ENCODE measurements at places on chromosomes 13 and 19.

DNA sequence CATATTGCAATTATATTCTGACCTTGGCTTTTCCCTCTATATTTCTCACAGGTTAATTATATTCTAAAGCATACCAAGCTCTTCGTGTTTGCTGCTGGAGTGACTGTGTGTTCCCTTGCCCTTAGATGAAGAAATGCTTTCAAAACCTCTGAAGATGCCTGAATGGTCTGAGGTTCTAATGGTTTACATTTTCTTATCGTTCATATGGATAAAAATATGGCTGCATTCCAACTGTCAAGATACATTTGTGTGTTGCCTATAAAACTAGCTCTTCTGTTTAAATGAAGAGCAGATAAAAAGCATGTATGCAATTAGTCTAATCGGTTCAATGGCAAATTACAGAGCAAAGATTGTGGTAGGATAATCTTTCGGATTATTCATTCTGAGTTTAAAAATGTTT lies 68.4 kb upstream of the ANKRD10 start:
- no peak for DNase-seq

- DNase-seq: peak; percentile 96
These were observed 15.4 kb upstream of the NOP53 start for GRCh38 chr19:47729799-47730520.

- DNase-seq: no peak
These were observed 42.8 kb downstream of the GAS6 start for GRCh38 chr13:113820813-113821651.

DNA sequence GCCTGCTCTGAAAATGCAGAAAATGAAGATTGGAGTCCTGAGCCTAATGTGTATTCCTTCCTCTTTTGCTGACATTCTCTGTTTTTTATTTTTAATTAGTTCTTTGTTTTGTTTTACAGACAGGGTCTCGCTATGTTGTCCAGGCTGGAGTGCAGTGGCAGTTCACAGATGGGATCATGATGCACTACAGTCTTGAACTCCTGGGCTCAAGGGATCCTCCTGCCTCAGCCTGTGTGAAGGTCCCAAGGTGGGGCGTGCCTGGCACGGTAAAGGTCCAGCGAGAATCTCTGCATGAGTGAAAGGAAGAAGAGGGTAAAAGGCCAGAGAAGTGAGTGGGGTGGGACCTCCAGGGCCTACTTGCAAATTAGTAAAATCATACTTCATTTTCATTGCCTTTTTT lies 34.3 kb upstream of the DGKH start:
- DNase-seq: no peak

GRCh38 chr19:6862673-6863078 lies 24.7 kb upstream of the ADGRE1 start:
- DNase-seq: peak; percentile 93

DNA sequence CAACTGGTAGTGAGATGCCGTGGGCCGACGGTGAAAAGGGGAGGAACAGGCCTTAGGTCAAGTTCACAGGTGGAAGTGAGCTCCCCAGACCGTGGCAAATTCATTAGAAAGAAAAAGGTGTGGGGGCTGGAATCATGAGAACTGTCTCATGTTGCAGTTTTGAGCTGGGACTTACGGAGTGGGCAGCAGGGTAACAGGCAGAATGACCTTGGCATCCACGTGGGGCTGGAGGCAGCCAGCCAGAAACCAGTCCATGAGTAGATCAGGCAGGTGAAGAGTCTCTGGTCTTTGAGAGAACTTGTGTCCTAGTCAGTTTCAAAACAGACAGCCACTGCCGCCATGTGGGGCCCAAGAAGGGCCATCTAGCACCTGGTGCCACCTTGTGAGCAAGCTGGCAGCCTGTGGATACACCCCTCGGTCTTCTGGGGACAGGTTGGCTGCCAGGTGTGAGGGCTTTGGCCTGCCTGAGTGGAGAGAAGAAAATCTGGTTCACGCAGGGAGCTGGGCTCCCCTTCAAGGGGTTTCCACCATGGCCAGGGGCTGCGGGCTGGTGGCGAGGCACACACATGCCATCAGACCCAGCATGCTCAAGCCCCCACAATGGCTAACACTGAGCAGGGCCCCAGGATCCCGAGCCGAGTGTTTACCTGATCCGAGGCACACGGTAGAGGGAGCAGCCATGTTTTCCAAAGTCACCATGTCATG lies 23.9 kb downstream of the TSSK6 start:
- DNase-seq: no peak

- DNase-seq: no peak
These were observed 19.9 kb upstream of the SHISA2 start for GRCh38 chr13:26071691-26072090.

DNA sequence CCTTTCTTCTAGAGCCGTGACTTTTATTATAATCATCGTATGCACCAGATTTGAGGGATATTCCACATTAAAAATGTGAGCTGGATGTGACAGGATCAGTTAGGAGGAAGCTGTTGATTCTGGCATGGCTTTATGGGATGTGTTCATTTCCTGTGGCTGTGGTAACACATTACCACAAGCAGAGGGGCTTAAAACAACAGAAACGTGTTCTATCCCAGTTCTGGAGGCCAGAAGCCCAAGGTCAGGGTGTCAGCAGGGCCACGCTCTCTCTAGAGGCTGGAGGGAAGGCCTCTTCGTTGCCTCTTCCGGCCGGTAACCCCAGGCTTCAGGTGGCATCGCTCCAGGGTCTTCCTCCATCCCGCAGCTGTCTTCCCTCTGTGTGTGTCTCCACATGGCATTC lies 14.5 kb downstream of the MED25 start:
- DNase-seq: no peak

DNA sequence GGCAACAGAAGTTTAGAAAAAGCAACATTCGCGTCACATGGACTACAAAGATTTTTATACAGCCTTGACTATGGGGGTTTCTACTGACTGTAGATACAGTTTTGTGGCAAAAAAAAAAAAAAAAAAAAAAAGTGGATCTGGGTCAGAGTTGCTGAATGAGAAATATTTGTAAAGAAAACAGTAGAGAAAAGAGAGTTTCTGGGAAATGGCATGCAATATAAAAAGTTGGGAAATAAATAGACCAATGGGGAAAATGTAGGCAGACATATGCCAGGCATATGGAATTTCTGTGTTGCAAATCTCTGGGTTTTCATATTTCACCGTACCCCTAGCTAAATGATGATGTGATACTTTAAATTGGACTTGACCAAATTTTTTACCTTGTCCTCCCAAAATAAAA lies 315.3 kb downstream of the EFNB2 start:
- DNase-seq: no peak

DNA sequence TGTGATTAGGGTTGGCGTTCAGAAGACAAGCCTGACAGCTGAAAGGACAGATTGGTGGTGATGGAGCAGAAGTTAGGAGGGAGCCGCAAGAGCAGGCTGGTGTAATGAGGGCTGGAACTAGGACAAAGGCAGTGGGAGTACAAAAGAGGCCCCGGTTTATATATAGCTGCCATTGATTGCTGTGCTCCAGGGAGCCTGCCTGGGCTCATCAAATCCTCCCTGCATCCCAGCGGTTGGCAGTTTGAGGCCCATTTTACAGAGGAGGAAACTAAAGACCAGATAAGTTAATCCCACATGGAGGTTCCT lies 123.7 kb downstream of the CACNA1A start:
- no peak for DNase-seq

DNA sequence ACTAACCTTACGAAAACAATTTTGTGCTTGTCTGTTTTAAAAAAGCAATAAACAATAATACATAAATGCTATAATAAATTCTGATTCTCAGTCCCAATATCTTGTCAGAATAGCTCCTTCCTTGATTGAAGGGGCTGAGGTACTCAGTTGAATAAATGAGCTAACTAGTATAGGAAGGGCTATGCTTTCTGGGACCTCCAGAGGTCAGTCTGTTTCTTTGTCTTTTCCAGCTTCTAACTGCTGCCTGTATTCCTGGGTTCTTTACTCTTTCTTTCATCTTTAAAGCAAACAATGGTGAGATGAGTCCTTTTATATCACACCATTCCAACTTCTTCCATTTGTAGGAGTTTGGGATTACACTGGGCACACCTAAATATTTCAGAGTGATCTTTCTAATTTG lies 1297.0 kb upstream of the ATXN8OS start:
- no peak for DNase-seq

GRCh38 chr19:5911366-5911765 lies 2.7 kb upstream of the CAPS start:
- no peak for DNase-seq

DNA sequence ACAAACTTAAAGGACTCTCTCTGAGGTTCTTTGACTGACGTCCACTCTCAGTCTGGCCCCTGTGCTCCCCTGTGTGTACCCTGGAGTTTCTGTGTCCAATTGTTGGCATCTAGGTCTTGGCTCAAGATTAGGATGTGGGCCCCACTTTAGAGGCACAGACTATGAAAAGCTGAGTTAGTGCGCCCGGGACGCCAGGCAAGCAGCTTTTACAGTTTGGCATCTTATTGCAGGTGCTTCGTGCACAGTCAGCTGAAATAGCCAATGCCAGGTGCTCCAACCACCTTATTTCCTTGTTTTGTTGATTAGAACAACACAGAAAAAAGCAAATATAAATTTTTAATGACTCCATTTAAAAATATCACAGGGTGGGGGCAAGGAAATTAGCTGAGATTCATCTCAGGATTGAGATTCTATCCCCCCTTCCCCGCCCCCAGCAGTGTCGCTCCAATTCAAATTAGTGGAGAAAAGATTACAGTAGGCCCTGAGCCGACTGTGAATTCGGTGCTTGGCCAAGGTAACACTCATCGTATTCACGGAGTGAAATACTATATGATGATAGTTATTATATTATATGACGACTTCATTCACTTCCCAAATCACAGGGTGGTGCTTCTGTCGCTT lies 4.3 kb downstream of the SOX1 start:
- no peak for DNase-seq

DNA sequence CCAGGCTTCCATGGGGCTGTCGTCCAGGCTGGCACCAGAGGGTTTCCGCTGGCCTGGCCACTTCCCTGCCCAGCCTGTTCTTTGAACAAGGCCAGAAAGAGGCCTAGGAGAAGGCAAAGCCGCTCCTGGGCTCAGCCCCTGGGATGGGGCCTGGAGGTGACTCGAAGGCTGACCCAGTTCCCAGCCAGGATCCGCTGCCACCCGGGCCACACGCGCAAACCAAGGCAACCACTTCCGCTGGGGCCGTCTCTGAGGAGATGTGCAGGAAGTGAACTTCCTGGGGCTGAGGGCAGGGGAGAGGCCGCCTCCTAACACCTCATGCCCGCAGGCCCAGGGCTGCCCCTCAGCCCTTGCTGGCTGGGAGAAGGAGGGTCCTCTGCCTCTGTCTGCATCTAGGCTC lies 15.2 kb downstream of the PLEKHF1 start:
- peak; percentile 59 for DNase-seq

- DNase-seq: peak; percentile 20
These were observed 37.9 kb downstream of the ARHGAP35 start for GRCh38 chr19:46898731-46899130.

- no peak for DNase-seq
These were observed 924 bp downstream of the PRAM1 start for GRCh38 chr19:8501516-8501915.

DNA sequence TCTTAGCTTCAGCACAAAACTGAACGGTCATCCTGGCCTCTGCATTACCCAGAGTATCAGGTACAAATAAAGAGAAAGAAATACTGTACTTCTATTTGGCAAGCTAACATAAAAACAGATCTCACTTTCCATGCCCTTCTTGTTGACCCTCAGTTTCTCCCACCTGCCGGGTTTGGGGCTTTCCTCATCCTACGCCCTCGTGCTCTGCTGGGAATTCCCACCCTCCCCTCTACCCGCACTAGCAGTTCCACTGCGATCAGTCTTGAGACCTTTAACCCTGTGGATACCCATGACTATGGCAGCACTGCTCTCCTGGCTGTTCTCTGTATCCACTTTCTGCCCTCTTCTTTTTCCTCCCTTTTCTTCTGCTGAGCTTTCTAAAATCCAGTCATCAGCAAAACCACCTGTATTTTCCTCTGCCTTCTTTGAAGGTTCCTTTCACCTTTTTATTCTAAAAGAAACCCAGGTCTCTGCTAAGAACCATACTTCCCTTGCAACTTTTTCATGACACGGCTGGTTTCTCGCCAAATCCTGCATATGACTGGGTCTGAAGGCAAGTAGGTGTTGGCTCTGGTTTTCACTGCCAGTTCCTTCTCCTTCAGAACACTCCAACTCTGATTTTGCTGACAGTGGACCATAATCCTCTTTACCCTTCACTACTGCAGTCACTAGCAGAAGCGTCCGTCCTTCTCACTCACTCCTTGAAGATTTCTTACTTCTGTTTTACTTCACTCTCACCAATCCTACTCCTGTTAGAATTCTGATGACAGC lies 99.4 kb downstream of the MIPEP start:
- DNase-seq: no peak

- no peak for DNase-seq
These were observed 7.5 kb upstream of the WDFY2 start for GRCh38 chr13:51576754-51577153.

DNA sequence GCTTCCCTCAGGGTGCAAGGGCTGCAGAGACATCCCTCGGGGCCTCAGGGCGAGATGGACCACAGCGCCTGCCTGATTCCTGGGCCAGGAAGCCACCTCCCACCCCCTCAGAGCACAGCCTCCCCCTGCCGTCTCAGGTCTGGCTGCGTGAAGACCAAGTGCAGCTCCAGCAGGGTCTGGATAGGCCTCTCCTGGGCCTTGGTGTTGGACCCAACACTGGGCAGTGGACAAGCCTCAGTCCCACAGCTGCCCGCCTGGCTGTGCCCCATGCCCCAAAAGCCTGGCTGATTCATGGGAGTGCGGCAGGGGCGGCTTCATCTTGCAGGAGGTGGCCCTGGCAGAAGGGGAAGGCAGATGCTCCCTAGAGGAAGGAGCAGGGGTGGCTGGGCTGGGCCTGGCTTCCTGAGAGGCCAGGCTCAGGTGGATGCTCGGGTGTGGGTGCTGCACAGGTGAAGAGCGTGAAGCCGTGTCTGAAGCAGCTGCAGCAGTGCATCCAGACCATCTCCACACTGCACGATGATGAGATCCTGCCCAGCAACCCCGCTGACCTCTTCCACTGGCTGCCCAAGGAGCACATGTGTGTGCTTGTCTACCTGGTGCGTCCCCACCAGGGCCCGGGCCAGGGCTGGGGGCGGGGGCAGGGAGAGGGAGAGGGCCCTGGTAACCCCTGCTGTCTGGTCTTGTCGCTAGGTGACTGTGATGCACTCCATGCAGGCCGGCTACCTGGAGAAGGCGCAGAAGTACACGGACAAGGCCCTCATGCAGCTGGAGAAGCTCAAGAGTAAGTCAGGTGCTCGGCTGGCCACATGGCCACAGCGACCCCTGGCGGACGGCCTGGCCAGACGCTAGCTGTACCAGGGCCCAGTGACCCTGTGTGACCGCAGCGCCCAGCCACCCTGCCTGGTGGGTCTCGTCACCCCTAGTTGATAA lies 21.7 kb downstream of the MAU2 start:
- peak; percentile 49 for DNase-seq

DNA sequence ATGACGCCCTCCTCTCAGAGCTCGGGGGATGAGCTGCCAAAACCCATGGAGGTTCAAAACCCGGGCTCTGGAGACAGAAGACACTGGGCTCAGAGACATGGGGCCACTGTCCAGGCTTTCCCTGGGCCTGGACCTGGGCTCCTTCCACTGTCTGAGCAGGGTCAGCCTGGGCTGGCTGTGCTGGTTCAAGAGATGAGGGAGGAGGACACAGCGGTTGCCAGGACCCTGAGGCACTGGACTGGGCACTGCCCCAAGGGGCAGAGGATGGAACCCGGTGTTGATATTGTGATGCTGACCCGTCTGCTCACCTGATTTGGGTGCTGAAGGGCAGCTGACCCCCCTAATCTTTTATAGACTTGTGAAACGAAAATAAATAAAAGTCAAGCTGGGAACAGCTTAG lies 14.1 kb upstream of the SIGLEC11 start:
- no peak for DNase-seq
